ENCODE measurements at places on chromosomes 6 and 20.

GRCh38 chr6:53279293-53279692 is 69.5 kb downstream of the ELOVL5 start:
- no peak for DNase-seq

- no peak for DNase-seq
Measured at GRCh38 chr6:157151029-157151428, 172.3 kb downstream of the TMEM242 start.

GRCh38 chr20:44861531-44862006 is 23.9 kb upstream of the YWHAB start:
- DNase-seq, result no peak

DNA sequence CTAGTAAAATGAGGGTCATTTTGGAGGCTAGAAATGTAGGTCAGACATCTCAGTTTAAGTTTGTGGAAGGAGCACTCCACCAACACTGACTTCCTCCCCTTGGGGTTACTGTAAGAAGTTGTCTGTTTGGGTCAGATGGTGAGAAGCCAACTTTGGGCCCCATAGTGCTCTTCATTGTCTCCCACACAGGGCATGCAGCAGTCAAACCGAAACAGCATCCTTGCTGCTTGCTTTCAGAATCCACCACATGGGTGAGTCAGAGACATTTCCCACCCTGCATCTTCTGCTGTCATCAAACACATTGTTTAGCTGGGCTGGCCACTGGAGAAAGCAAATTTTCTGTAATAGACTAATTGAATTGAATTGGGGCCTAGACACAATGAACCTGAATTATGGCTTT is 16.8 kb downstream of the IL17F start:
- DNase-seq, result no peak

- no peak for DNase-seq
Measured at GRCh38 chr6:21586740-21587178, 6.8 kb upstream of the SOX4 start.

GRCh38 chr20:1664911-1665310 is 7.3 kb upstream of the SIRPG start:
- DNase-seq, result no peak

DNA sequence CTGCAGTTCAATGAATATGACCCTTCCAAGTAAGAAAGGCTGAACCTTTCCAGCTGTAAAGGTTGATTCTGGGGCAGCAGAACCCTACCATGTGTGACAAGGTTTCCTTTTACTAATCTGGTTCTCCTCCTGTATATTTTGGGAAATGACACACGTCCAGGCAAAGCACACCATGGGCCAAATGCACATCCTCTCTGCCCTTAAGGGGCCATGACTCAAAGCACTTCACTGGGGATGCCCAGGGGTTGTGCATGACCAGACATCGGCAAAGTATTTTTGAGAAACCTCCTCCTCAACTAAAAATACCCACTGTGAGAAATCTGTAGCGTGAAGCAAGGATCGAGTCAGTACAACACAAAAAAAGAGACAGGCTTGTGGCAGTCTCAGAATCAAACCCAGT is 174.7 kb downstream of the BACH2 start:
- no peak for DNase-seq

DNA sequence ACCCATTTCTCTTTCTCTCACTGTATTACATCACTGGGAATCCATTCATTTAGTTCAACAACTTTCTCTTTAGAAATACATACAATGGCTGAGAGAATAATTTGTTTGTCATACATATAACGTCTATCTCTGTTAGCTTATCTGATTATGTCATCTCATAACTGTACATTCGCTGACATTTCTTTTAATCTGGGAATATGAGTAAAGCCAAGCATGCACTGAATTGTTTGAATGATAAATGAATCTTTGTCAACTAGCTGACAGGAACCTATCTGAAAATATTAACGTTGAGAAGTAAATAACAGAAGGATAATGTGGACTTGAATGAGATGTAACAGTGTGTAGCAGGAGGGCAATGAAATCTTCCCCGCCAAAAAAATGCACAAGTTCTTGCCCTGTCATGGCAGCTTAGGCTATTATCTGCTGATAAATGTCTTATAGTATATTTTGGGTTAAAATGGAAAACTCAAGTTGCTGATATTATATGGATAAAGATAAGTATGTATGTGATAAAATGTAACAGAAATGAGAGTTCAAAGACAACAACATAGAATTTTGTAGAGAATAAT is 581.2 kb upstream of the ADGRB3 start:
- no peak for DNase-seq

GRCh38 chr6:15712797-15713196 is 50.0 kb upstream of the DTNBP1 start:
- no peak for DNase-seq

GRCh38 chr20:53919886-53920285 is 150.5 kb downstream of the BCAS1 start:
- no peak for DNase-seq

DNA sequence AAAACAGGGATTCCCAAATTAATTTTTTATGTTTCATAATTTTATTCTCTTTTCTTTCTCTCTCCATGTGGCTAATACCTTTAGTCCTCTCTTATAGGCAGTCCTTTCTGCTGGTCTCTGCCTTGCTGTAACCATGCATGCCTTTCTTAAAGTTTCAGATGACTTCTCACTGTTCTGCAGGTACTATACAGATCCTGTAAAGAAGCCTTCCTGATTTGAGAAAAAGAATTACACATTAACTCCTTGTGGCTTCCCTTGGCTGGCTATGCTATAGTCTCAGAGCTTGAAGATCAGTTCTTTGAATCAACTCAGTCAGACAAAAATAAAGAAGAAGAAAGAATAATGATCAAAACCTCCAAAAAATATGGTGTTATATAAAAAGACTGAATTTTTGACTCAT is 7.3 kb upstream of the GPR63 start:
- DNase-seq, result no peak

GRCh38 chr6:139594333-139594965 is 220.0 kb upstream of the CITED2 start:
- no peak for DNase-seq

GRCh38 chr6:72248621-72249020 is 362.3 kb downstream of the RIMS1 start:
- DNase-seq, result no peak

GRCh38 chr20:51463560-51463959 is 79.0 kb downstream of the NFATC2 start:
- peak; percentile 47 for DNase-seq

GRCh38 chr6:5723841-5724691 is 282.7 kb downstream of the NRN1 start:
- DNase-seq, result peak; percentile 33

DNA sequence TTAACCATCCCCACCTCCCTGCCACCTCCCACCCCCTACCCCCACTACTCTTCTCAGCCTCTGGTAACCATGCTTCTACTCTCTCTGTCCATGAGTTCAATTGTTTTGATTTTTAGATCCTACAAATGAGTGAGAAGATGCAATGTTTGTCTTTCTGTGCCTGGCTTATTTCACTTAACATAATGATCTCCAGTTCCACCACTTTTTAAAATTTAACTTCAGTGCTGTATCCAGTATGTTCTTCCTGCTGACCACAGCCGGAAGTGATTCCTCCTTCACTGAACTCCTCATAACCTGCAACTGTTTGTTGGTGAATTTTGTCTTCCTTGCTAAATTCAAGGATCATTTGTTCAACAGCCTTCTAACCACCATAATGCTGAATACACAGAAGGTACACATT is 3.9 kb downstream of the MAP7 start:
- no peak for DNase-seq

DNA sequence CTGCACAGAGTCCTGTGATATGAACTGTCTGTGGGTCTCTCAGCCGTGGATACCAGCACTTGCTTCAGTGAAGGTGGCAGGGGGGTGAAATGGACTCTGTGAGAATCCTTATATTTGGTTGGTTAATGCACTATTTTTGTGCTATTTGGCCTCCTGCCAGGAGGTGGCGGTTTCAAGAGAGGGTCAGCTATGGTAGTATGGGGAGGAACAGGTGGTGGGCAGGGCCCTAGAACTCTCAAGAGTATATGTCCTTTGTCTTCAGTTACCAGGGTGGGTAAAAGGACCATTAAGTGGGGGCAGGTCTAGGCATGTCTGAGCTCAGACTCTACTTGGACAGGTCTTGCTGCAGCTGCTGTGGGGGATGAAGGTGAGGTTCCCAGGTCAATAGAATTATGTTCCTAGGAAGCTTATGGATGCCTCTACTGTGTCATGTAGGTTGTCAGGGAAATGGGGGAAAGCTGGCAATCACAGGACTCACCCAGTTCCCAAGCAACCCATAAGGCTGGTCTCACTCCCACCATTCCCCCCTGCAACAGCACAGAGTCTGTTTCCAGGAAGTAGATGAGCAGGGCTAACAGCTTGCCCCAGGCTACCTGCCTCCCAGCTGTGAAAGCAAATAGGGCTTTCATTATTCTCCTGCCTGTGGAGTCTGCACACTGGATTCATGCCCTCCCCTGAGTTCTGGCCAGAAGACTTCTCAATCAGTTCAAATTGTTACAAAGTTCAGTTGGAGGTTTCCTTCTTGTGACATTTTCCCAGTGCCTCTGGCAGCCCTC is 56.8 kb upstream of the PHIP start:
- no peak for DNase-seq

- DNase-seq, result no peak
Measured at GRCh38 chr6:25332655-25333071, 53.5 kb downstream of the CARMIL1 start.

GRCh38 chr6:147282566-147282959 is 78.3 kb downstream of the STXBP5 start:
- no peak for DNase-seq
